ENCODE measurements at places on chromosomes 2 and 18.

DNA sequence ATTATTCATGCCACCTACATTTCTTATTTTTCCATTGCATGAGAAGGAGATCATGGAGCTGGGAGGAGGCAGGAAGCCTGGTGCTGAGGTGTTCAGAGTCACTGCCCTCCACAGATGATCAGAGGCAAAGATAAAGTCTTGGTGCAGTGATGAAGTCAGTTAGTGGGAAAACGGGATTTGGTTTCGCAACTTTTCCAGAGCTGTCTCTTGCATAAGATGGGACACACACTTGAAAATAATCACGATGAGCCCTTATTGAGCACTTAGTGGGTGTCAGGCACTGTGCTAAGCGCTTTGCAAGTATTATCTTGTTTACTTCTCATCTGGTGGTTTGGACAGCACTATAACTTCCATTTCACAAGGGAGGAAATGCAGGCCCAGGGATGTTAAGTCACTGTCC is 222.1 kb upstream of the SMAD2 start:
- DNase-seq = peak; percentile 20

GRCh38 chr2:192345287-192345686 is 150.6 kb upstream of the TMEFF2 start:
- DNase-seq = no peak

GRCh38 chr2:16718576-16719484 is 53.2 kb upstream of the CYRIA start:
- no peak for DNase-seq

GRCh38 chr2:221533299-221533698 is 38.8 kb downstream of the EPHA4 start:
- no peak for DNase-seq

- DNase-seq = no peak
Observed at GRCh38 chr2:204108330-204108751, 171.8 kb downstream of the ICOS start.

DNA sequence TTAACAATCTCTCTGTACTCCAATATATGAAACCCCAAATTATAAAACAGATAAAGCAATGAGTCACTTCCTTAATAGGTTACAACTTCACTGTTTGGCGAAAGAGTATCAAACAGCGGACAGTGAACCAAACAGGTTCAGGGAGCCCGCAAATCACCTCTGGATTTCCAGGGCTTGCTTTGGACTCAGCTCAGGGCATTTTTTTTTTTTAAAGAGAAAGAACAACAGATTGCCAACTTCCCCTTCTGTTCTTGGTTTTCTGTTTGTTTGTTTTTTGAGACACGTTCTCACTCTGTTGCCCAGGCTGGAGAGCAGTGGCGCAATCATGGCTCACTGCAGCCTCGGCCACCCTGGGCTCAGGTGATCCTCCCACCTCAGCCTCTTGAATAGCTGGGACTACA is 52.7 kb downstream of the ABCB11 start:
- DNase-seq = no peak

- no peak for DNase-seq
Observed at GRCh38 chr18:25125680-25126079, 226.3 kb downstream of the ZNF521 start.

DNA sequence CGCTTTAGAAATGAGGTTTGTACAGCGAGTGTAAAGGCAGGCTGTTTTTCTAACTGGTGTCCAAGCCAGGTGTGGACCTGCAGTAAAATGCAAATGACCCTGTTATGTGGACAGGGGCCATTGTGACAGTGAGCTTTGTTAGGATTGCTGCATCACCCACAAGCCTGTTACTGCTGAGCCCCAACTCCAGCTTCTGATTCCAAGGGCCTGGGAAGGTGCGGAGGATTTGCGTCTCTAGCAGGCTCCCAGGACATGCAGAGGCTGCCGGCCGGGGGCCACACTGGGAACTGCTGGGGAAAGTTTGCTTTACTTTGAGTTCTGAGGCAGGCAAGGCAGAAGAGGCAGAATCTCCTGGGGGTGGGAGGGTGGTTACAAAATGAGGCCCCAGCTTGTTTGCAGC is 164.1 kb downstream of the GLI2 start:
- no peak for DNase-seq

- no peak for DNase-seq
Observed at GRCh38 chr2:149686136-149687051, 98.8 kb upstream of the MMADHC start.

GRCh38 chr2:68088940-68089339 is 26.1 kb upstream of the C1D start:
- no peak for DNase-seq

DNA sequence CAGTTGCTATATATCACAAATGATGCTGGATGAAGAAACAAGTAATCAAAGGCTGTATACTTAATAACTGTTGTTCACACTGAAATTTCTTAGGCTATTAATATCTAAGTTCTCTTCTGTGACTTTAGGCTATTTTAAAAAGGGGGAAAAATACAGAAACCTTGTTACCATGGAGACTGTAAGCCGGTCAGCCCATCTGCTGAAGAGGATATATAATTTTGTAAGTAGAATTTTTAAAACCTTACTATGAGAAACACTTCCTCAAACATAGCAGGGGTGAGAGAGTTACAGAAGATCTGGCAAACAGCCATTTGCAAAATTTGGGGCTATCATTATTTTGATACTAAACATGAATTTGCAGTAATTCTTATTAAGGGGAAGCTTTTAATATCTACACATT is 27.8 kb downstream of the CACNB4 start:
- DNase-seq = no peak

GRCh38 chr18:21047126-21047525 is 64.5 kb downstream of the ROCK1 start:
- DNase-seq = no peak

- no peak for DNase-seq
Observed at GRCh38 chr2:230798769-230799399, 65.9 kb upstream of the ITM2C start.

DNA sequence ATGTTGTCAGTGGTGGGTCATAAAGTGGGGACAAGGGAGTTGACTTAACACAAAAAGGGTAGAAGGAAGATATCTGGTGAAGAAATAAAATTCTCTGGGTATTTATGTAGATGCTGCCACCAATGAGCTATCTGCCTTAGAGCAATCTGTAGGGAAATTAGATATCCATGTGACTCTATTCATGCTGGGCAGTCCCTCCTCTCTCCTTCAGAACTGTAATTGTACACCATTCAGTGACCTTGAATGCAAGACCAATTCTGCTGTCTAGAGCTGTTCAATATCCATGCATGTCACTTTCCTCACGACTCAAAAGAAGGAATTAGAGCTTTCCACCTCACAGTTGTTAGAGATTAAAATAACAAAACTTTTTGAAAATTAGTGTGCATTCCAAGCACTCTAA is 28.6 kb upstream of the TDRD15 start:
- no peak for DNase-seq

- DNase-seq = no peak
Observed at GRCh38 chr2:144679942-144680341, 160.0 kb upstream of the ZEB2 start.

- no peak for DNase-seq
Observed at GRCh38 chr2:10613263-10613662, 76.5 kb downstream of the NOL10 start.

- DNase-seq = no peak
Observed at GRCh38 chr2:173132531-173132930, 56.9 kb downstream of the MAP3K20 start.

GRCh38 chr2:210798180-210798579 is 241.8 kb downstream of the CPS1 start:
- no peak for DNase-seq

DNA sequence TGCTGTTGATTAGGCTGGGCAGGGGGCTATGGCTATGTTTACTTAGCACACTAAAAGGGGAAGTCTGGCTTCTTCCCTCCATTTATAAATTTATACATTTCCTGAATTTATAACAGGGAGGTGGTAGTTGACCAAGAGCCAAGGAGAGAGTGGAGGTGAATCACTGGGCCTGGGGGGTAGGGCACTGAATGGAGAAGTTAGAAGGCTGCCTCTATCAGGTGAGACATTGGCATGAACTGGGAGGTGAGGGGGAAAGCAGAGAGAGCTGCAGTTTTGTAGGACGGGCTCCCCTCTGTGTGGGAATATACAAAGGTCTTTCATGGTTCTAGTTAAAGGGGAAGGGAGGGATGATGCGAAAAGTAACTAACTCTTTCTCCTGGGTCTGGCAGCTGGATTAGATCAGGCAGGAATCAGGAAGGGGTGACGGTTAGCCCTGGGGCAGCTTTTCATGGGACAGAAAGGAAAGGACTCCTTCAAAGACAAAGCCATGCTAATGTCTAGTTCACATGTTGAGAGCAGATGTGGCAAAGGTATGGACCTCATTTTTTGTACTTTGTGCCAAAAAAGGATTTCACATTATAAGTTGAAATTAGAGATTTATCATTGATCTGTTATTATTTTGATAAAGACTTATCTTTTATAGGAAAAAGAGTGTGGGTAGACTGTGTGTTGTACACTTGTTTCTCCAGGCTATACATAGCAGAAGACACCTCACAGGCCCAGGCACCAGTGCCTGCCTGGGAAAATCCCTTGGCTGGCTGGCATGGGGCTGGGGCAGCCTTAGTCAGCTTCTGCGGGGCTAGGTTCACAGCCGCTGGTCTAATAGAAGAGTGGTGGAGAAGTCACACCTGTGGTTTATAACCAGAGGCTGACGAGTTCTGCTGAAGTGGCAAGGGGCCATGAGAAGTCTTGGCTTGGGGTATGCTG is 158.7 kb downstream of the CLIP4 start:
- no peak for DNase-seq

GRCh38 chr2:109409321-109410038 is 204.3 kb downstream of the SEPTIN10 start:
- no peak for DNase-seq
